ENCODE measurements at places on chromosomes 5 and 9.

- DNase-seq, result no peak
Measured at GRCh38 chr9:30120666-30121065, 2263.8 kb upstream of the ACO1 start.

DNA sequence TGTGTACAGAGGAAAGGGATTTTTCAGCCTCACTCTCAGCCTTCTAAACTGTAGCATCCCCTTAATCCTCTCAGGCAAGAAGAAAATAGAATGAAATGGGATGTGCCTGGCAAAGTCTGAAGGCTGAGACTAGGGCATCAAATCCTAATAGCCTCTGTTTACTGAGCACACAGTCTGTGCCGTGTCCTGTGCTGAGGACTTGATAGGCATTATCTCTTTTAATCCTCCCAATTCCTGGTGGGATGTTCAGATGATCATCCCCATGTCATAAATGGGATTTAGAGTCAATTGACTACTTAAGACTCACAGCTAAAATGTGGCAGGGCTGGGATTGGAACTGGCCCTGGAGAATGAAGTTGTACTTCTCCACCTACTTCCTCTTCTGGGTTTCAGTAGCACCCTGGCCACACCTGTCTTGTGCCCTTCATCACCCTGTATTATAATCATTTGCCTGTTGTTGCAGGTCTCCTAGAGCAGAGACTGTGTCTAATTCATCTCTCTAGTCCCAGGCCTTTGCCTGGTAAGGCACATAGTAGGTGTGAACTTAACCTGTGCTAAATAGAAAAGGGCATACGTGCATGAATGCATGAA, 81.0 kb downstream of the WWC1 start:
- no peak for DNase-seq

DNA sequence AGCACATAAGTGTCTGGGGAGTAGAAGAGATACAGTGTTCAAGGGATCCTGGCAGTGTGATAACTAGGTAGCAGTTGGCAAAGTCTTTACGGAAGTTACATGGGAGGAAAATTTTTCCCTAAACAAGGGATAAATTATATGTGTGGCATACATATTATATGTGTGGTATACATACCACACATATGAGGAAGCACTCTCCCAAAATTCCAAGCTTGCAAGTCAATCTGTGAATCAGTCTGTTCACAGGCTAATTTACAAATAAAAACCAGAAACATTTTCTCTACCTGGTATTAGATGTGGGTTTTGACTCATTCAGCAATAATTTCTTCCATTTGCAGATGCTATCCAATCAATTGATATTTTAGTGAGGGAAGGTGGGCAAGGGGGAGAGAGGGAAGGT, 110.0 kb downstream of the ISOC1 start:
- DNase-seq, result no peak

DNA sequence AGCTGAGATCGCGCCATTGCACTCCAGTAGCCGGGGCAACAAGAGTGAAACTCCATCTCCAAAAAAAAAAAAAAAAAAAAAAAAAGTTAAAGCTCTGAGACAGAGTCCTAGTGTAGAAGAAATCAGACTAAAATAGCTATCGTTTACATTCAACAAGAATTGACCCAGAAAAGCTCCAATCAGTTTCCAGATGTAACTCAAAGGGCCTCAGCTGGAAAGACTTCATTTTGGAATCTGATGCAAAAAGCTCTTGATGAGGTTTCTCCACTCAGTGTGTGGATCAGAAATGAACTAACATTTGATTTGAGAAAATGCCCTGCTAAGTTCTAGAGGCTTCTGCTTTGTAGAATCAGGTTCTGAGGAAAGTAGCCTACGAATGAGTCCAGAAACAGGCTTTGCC, 7.2 kb upstream of the C1QTNF2 start:
- no peak for DNase-seq

GRCh38 chr5:65047948-65048690, 279.4 kb downstream of the CWC27 start:
- DNase-seq, result no peak

DNA sequence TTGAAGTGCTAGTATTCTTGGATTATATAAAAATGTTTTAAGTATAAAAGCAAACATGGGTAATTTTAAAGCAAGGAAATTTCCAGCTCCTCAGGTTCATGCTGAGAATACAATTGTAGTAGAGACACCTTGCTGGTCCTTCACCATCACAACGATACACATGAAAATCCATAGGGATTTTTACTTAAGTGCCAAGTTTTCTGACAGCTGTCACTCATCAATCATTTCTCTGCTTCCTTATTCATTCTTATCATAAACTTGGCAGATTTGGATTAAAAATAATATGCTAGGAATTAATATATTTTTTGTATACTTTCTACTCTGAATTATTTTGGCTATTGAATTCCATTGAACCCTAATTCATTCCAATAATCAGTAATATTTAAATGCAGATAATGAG, 167.9 kb upstream of the PTGER4 start:
- DNase-seq, result no peak

DNA sequence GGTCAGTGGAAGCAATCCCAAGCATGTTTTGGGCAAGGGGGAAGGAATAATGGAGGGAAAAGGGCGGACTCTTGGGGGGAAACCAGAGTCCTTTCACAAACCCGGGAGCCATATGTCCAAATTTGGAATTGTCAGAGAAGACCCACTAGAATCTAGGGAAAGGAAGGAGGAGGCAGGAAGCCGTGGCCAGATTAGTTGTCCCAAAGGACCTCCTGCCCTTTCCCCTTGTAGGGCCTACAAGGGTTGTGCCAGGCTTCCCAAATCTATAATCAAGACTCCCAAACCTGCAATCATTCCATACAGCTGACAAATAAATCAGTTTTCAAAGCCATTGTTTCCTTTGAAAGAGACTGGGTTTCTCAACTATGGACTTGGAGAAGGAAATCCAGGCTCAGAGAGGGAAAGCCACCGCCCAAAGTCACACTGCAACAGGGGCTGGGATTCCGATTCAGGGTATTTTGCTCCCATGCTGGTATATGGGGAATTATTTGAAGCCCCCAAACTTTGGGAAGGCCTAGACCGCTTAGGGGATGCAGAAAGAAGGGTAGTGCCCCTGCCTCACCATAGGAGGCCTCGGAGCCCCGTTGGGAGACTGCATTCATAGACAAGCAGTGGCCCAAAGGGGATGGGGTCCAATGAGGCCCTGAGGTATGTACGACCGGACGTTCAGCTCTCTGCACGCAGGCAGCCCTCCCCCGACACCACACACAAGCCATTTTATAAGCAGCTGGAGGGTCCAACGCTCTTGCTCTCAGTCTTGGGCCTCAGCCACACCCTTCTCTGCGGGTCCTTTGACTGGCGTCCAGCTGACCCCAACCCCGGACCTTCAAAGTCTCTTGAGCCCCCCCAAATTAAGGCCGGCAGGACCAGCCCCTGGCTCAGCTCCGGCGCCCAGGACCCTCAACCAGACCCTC, 815 bp downstream of the ANXA6 start:
- DNase-seq, result peak; percentile 23

DNA sequence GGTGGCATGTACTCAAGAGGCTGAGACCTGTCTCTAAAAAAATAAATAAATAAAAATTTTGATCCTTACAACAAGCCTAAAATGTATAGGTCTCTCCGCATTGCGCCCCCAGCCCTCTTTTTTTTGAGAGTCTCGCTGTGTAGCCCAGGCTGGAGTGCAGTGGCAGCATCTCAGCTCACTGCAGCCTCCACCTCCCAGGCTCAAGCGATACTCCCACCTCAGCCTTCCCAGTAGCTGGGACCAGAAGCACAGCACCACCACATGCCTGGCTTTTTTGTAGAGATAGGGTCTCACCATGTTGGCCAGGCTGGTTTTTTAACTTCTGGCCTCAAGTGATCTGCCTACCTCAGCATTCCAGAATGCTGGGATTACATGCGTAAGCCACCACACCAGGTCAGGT, 2.2 kb upstream of the GARIN3 start:
- DNase-seq, result no peak

DNA sequence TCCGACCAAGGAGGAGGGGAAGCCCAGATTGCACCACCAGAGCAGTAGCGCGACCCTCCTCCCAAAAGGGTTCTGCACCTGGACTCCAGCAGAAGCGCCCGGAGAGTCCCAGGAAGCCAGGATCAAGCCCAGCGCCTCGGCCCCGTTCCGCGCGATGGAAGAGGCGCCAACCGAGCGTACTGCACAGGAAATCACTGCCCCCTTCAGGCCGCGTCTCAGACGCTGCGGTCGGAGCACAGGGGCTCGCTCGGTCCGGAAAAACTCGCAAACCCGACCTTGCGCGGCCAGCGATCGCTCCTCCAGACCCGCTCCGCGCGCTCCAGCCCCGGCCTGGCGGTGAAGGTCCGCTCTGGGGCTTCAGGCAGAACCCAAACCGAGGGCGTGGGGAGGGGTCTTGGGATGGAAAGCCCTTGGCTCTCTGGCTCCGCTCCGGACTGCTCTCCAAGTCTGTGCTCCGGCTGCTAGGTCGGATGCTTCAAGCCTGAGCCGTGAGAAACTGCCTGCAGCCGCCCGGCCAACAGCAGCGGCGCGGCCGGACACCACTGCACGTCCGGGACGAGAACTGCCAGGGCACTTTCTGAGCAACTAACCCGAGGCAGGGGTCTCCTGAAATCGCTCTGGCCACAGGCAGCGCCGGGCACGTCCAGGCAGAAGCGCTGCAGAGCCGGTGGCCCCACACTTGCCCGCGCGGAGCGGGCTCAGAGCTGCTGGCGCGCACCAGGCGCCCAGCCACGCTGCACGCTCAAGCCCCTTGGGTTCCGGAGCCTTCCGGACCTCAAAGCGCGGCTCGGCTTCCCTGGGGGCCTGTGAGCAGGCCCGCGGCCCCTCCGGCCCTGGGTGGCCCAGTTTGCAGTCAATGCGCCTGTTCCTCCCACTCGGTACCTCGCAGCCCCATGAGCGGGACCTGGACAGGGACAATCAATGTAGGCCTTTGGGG, 1.3 kb downstream of the GABBR2 start:
- DNase-seq, result peak; percentile 70

DNA sequence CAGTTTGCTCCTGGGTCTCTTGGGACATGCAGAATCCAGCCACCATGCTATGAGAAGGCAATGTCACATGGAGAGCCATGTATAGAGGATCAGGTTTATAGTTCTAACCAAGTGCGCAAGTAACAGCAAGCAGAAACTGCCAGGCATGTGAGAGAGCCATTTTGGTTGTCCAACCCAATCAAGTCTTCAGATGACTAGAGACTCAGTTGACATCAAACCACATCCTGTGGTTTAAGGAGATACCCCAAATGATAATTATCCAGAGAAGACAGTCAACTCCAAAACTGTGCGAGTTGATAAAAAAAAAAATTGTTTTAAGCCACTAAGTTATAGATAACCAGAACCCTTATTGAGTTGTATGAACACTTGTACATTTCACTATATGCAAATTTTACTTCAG, 40.2 kb downstream of the TMEM232 start:
- DNase-seq, result no peak

DNA sequence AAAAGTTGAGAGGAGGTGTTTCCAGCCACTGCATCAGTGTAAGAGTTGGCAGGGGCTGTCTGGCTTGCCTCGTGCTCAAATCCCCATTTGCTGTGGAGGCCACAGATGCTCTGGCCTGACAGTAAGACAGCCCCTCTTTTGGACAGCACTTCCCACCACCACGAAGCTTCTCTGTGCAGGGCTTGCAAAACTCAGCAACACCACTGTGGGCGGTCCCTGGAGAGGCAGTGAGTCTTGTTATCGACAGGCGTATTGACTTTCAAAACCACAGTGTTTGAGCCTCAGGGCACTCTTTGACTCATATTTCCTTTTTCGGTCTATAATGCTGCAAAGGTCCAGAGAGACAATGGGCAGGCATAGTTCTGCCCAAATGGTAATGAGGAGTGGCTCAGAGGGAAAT, 539.5 kb downstream of the EBF1 start:
- peak; percentile 12 for DNase-seq

GRCh38 chr5:76337953-76338451, 65.1 kb upstream of the IQGAP2 start:
- peak; percentile 53 for DNase-seq

GRCh38 chr9:85522459-85523092, 219.2 kb downstream of the AGTPBP1 start:
- peak; percentile 43 for DNase-seq

DNA sequence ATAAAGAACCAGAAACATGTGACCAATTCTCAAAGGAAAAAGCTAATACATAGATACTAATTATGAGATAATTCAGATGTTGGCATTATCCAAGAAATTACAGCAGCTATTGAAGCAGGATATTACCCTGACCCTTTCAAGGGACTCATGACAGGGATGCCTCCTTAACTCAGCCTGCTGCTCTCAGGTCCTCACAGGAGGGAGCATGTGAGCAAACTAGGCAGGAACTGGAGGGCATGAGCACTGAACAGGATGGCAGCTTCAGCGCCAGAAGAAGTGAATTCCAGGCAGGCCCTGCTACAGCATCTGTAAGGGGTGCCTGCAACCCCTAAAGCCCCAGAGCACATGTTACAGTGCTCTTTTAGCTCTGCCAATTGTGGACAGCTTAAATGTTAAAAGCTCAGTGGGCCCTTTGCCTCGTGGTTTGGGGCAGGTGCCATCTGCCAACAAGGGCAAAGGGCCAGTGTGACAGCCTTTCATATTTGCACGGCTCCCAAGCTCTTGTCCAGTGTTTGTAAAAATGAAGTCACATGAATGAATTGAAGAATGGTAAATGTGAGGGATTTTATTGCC, 464.7 kb upstream of the COX7C start:
- no peak for DNase-seq

- no peak for DNase-seq
Measured at GRCh38 chr9:29685531-29685930, 2112.2 kb upstream of the C9orf72 start.

DNA sequence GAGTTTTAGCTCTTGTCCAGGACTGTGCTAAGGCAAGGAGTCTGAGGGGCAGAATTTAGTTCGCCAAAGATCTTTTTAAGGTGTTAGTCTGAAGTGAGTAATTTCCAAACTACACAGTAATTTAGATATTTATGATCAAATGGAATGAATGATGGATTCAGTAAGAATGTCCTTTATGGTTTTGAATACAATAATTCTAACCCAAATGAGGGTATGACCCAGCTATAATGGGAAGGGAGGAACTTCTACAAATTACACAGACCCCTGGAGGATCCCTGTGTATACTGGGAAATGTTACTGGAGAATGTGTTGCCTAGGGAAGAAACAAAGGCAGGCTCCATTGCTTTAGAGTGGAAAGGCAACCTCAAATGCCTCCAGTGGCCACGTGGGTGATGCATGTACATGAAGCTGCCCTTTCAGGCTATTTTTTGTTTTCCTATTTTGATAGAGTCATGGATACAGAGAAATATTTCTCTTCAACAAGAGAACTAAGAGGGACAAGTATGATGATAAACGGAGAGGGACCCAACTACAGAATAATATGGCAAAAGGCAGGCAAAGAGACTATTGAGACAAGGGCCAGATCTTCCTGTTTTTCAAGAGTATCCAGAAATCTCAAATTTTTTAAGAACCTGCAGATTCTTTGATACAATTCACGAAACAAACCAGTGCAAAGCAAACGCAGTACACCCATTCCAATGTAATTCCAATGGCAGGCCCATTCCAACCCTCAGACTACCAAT, 25.4 kb downstream of the SLC1A3 start:
- no peak for DNase-seq
